ENCODE measurements at places on chromosomes 4 and X. TPM values are rescaled to one million over a fixed set of nuclear protein-coding genes. Genes with fewer than 3 reads are reported as not detected.
A peak's percentile ranks its signal among the peaks of the same experiment; 100 is the strongest.

- DNase-seq = no peak
These were observed 28.6 kb upstream of the TMEM154 start for GRCh38 chr4:152708361-152708760.

GRCh38 chr4:7596918-7597606 is 162.3 kb upstream of the PSAPL1 start:
- no peak for DNase-seq

DNA sequence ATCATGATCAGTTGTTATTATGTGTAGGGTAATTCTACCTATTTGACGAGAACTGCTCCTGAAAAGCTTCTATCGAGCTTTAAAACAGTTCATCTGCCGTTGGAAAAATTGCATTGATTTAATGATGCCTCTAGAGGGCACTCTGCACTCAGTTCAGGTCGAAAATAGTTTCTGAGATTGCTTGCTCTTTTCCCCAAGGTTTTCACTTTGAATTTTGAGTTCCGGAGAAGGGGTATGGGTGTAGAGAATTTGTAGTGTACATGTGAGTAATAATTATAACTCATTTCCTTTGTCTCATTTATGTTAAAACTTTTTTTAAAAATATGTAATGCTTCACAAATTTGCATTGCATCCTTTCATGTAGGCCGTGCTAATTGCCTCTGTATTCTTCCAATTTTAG is 28.4 kb upstream of the TNIP3 start:
- peak; percentile 71 for DNase-seq

HSFX1 gene
- 2.9 TPM for total RNA-seq
